ENCODE measurements at places on chromosomes 3 and 15.
A peak's percentile ranks its signal among the peaks of the same experiment; 100 is the strongest.

DNA sequence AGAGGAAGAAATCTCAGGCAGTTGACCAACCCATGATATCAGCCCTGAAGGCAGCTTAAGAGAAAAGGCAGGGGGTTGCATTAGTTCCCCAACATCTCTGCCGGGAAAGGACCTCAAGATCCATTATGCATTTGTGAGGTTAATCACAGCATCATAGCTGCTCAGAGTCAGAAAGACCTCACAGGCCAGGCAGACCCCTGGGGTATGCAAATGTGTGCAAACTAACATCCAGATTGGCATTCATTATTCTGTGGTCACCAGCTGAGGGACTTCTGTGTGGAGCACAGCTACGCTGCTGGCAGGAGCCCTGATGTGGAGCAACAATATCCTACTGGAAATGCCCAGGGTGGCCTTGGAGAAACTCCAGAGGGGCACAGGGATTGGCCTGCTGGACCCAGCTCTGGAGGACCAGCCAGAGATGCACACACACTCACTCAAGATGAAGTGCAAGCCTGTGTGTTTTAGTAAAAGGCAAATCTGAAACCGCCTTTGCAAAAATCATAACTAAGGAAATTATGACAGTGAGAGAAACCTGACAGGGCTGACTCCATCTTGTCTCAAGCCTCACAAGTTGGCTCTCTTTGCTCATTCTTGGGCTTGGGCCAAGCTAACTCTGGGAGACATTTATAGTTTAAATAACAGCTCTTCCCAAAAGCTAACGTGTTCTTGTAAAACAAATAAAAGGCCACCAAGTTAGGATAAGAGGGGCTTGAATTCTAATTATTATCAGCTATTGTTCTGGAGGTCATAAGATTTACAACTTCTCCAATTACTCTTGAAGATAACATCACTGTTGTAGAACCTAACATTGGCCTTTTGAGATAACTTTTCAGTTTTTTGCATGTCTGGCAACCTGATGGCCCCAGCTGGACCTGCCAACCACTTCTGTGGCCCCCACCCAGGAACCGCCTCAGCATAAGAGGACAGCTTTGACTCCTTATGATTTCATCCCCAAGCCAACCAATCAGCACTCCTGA lies 257.1 kb downstream of the UACA start:
- DNase-seq = no peak

DNA sequence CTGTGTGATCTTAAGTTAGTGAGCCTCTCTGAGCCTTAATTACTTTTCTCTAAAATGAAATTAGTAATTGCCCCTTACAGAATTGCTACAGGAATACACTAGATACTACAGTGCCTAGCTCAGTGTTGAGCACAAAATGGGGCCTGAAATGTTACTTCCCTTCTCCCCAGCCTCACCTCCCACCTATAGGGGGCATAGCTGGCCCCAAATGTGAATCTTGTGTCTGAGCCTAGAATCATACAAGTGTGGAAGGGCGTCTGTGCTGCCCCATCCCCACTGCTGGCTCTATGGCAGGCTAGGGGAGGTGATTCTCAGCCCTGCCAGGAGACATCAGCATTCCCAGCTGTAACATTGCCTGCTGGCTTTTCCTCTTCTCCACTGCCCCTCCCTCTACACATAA lies 42.7 kb downstream of the IFT122 start:
- no peak for DNase-seq

DNA sequence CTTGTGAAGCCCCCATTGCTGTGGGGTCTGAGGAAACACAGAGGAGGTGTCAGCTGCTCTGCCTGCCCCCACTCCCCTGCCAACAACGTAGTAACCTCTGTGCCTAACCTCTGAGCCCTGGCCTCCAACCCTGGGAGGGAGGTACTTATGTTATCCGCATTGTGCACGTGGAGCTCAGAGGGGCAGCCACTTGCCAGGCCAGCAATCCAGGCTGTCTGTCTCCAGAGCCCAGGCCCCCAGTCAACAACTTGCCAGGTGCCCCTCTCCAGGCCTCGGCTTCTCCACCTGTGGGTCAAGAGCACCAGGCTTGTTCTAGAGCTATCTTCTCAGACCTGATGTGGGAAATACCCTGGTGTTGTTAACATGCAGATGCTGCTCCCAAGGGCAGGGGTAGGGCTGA lies 2.7 kb downstream of the TPRA1 start:
- no peak for DNase-seq

DNA sequence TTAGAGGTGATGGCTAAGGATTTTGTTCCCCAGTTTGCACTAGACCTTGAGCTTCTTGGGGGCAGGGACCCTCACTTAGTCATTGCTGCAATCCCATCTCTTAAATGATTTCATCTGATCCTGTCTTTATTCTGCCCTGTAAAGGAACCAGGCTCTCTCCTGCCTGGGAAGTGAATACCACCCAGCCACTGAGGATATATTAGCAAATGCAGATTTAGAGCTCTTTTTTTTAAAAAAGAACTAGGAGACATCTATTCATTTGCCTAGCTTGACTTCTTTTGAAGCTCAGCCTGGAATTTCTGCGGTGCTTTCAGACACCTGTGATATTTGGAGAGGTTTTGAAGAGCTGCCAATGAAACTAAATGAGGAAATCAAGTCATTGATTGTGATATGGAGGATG lies 41.8 kb downstream of the CA12 start:
- DNase-seq = no peak

GRCh38 chr3:100254168-100254777 lies 6.5 kb upstream of the TBC1D23 start:
- peak; percentile 31 for DNase-seq

- no peak for DNase-seq
Observed at GRCh38 chr3:14997941-14998340, 50.6 kb downstream of the NR2C2 start.

- no peak for DNase-seq
Observed at GRCh38 chr15:27722102-27722501, 377.0 kb downstream of the OCA2 start.

DNA sequence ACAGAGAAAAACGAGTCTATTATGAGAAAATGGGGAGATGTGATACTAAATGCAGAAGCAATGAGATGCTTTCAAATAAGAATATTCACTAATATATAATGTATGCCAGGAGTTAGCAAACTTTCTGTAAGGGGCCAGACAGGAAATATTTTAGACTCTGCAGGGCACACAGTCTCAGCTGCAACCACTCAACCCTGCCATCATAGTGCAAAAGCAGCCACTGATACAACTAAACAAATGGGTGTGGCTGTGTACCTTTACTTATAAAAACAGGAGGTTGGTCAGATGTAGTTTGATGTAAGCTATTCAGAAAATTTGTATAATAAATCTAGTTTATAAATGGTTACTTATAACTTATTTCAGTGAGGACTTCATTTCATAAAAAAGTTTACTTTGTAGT lies 78.1 kb downstream of the FBXL22 start:
- no peak for DNase-seq

DNA sequence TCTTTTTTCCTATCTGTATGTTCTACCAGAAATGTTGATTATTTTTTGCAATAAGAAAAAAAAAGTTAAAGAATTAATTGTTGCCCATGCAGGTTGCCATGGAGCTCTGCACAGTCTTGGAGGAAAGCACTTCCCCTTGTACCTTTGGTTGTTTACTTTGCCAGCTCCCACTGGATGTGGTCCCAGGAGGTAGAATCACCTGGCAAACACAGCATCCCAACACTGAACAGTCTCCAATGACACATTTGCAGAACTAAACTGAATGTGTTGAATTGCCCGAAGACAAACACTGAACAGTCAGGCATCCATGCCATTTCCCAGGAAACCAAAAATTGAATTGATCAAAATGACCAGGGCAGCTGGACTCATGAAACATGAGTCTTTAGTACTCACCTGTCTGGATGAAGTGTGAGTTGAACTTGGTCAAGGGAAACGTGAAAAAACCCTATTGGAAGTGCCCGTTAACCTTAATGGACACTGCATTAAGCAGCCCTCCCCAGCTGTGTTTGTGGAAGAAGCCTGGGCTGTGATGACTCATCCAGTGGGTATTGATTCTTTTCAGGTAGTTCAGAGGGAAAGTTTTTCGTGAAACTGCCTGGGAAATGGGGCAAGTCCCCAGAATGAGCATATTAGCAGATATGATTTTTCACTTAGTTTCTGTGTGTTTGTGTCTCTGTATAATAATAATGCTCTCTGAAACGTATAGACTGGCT lies 284.7 kb upstream of the STT3B start:
- DNase-seq = no peak

DNA sequence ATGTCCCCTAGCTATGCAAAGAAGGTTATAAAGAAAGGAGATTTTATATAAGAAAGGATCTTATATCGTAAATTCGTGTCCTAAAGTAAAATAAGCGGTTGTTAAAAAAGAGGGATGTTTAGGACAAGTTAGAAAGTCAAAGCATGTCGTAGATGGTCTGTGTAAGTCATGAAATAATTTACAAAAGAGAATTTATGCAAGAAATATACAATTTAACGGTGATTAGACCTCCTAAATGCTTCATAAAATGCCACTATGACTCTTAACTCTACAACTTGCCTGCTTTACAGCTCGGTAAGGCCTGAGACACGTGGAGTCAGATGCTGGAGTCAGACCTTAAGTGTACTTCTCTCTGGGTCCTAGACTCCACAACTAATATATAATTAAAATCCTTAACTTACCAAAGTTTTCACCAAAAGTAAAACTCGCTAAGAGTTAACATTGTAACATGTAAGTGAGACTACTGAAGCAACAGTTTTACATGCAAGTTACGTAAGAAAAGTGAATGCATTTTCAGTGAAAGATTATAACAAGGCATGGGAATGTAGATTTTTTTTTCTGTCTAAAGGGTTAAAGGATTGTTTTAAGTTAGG lies 13.3 kb upstream of the SRPRB start:
- DNase-seq = no peak

- DNase-seq = no peak
Observed at GRCh38 chr15:66860844-66861243, 158.8 kb downstream of the SMAD6 start.

- no peak for DNase-seq
Observed at GRCh38 chr15:55387027-55387426, 21.1 kb downstream of the CCPG1 start.

GRCh38 chr3:154125378-154126030 lies 4.3 kb downstream of the ARHGEF26 start:
- DNase-seq = no peak

DNA sequence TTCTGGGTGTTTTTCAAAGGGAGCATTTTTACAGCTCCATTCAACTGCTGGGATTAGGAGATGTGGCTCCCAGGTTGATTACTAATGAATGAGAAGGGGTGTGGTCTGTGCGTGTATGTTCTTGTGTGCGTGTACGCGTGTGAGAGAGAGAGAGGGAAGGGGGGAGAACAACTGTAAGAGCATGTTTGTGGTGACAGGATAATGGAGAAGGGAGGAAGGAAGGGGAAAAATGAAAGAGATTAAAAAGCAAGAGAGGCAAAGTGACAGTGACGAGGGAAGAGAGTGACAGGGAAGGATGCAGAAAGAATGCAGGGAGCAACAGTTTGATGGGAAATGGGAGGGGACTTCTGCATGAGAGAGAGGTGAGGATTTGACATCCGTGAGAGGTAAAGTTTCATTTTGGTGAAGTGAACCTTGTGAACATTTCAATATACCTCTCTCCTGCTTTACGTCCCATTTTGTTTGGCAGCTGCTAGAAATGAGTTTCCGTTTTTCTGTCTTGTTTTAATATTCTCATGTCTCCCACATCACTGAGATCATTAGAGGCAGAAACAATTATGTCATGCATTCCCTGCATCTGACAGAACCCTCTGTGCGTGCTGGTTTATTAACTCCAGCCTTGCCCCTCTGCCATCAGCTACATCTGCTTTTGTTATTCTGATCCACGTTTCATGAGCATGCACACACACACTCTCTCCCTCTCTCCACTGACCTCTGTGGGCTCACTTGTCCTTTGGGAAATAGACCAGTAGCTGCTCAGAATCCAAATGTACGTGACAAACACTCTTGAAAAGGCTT lies 161.6 kb downstream of the GAP43 start:
- DNase-seq = no peak

GRCh38 chr3:149151843-149152242 lies 22.4 kb downstream of the HPS3 start:
- DNase-seq = no peak

- DNase-seq = no peak
Observed at GRCh38 chr3:119194237-119195150, 21.1 kb downstream of the UPK1B start.

- no peak for DNase-seq
Observed at GRCh38 chr3:81769299-81769698, 7.9 kb upstream of the GBE1 start.

DNA sequence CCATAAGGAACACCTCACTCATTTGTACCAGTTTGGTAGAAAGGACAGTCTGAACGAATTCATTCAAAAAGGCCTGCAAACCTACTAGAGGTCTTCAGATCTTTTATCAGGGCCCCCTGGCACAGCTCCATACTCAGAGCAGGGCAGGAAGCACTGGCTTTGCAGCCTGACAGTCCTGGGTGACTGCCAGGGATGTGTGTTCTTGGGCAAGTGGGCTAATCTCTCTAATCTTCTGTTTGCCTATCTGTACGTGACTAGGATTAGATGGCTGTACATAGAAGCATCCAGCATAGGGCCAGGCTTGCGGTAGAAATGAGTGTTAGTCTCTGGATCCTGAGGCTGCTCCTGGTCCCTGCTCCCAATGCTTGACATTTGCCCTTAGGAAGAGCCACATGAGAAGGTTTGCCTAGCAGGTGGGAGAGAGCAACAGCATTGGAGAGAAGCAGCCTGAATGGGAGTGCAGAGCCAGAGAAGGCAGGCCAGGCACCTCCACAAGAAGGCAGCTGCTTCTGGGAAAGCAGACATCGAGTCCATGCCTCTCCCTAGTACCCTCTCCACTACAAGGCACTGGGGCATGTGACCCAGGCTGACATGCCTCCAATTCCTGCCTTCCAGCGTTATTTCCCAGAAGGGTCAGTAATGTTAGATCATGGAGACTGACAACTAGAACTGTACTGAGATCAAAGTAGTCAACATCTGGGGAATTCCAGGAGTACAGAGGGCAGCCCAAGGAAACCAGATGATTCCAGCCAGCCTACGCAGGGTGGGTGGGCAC lies 1.0 kb upstream of the CXCR6 start:
- DNase-seq = no peak

DNA sequence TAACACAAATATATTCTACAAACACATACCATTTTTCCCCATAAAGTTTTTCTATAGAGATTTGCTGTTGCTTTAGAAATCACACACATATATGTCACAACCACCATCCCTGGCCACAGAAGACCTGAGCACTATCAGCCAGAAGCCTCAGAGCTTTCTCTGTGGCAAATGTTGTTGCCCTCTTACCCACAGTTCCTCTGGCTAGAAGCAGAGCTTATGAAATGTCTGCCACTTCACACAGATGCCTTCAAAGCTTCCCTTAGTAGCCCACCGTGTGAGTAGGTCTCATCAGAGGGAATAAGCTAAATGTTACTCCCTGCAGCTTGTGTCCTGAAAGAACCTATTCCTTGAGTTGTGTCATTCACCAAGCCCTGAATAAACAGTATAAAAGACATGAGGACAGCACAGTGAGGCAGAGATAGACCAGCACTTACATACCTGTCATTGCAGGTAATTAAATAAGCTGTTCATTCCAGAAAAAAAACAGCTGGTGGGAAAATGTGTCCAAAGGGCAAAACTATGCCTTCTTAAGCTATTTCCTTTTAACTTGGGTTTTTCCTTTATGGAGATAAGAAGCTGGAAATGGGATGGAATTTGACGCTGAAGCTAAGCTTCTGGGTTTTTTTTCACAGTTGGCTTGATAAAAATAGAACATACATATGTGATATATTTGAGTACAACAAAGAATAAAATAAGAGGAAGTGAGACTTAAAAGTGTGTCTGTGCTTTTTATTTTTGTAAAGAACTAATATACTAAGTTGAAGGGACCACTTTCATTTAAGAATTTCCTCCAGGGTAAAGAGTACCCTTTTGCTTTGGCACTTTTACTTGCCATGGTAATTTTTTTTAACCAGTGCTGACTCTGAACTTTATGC lies 391.4 kb downstream of the KCNH8 start:
- no peak for DNase-seq

All from stimulated activated CD4-positive, alpha-beta T cell treated with anti-CD3 and anti-CD28 coated beads, Interleukin-2, amount 100 ng/mL, for 24 hours (primary cell).